ENCODE measurements at places on chromosomes 11 and 22.

- DNase-seq, result no peak
- H3K4me1 ChIP-seq, result no peaks in the 10 kb centered on the region
- H3K4me3 ChIP-seq, result no peak overlapping the region
- H3K36me3 ChIP-seq, result no peaks in the 10 kb centered on the region
- H3K27me3 ChIP-seq, result no peaks in the 10 kb centered on the region
Measured at GRCh38 chr22:47435204-47435487, 672.7 kb downstream of the TBC1D22A start.

- no peaks in the 10 kb centered on the region for H3K4me1 ChIP-seq
- H3K4me3 ChIP-seq, result no peak overlapping the region
- no peaks in the 10 kb centered on the region for H3K36me3 ChIP-seq
- H3K27me3 ChIP-seq, result no peaks in the 10 kb centered on the region
Measured at GRCh38 chr11:134529212-134530096, 117.4 kb upstream of the B3GAT1 start.

GRCh38 chr11:65223011-65223410 is 38.8 kb upstream of the POLA2 start:
- no peak for DNase-seq
- H3K4me3 ChIP-seq, result no peak overlapping the region
- H3K4me1 ChIP-seq, result peaks cover 27% of the 10 kb centered on the region
- no peaks in the 10 kb centered on the region for H3K27me3 ChIP-seq
- H3K27ac ChIP-seq, result no peak overlapping the region

DNA sequence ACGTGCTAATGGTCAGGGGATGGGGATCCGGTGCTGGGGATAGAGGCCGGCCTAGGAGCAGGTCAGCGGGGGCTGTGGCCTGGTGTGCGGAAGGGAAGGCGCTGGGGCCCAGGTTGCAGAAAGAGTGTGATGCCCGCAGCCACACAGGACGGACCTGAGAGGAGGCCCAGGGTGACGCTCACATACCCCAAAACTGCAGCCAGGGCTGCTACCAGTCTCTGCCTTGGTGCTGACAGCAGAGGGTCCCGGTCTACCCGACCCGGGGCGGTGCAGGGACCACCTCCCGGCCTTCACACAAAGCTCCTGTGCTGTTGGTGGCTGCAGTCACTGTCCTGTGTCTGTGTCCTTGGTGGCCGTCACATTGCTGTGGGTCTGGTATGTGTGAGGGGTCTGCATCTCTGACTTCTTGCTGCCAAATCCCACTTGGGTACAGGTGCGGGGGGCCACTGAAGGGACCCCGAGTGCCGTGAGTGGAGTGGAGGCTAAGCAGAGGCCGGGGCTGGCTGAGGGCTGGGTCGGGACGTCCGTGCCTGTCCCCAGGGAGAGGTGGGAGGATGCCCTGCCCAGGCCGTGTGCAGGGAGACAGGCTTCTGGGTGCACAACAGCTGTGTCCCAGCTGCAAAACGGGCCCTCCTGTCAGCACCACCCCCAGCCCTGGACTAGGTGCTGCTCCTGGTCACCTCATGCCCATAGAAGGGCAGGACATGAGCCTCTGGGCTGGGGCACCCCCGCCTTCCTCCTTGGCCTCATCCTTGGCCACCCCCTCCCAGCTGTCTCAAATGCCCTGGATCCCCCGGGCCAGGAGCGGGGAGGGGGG is 1.5 kb downstream of the LSP1 start:
- no peaks in the 10 kb centered on the region for H3K4me1 ChIP-seq
- no peak overlapping the region for H3K4me3 ChIP-seq
- no peaks in the 10 kb centered on the region for H3K27me3 ChIP-seq

DNA sequence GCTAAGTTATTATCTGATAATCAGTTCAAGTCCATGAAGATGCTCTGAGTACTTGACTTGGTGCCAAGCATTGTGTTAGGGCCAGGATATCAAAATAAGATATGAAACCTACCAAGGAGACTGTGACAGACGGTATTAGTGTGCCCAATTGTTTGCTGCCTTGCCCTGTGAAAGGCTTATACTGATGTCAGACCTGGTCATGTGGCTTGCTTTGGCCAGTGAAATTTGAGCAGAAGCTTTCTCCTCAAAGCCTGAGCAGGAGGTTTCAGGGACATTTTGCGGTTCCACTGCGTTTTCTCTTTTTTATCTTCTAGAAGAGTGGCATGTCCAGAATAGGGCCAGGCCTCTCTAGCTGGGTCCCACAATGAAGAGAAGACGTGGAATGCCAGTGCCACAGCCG is 15.8 kb upstream of the PKNOX2 start:
- no peak overlapping the region for H3K4me3 ChIP-seq
- no peaks in the 10 kb centered on the region for H3K36me3 ChIP-seq
- no peaks in the 10 kb centered on the region for H3K4me1 ChIP-seq
- no peak overlapping the region for H3K27ac ChIP-seq
- no peaks in the 10 kb centered on the region for H3K27me3 ChIP-seq

- no peak for DNase-seq
- H3K27me3 ChIP-seq, result peaks cover 1% of the 10 kb centered on the region
- no peaks in the 10 kb centered on the region for H3K36me3 ChIP-seq
- no peak overlapping the region for H3K27ac ChIP-seq
- H3K4me1 ChIP-seq, result no peaks in the 10 kb centered on the region
Measured at GRCh38 chr22:32331918-32332725, 25.5 kb upstream of the RFPL3 start.

GRCh38 chr22:21628386-21629254 is 1.2 kb downstream of the YDJC start:
- H3K27ac ChIP-seq, result no peak overlapping the region
- H3K4me3 ChIP-seq, result peak overlapping the region; percentile 83
- no peaks in the 10 kb centered on the region for H3K36me3 ChIP-seq

- DNase-seq, result no peak
- H3K27me3 ChIP-seq, result no peaks in the 10 kb centered on the region
- H3K36me3 ChIP-seq, result no peaks in the 10 kb centered on the region
Measured at GRCh38 chr11:2890466-2891294, 5.1 kb upstream of the CDKN1C start.

- H3K36me3 ChIP-seq, result no peaks in the 10 kb centered on the region
- no peak overlapping the region for H3K27ac ChIP-seq
- no peak overlapping the region for H3K4me3 ChIP-seq
- H3K27me3 ChIP-seq, result peaks cover 24% of the 10 kb centered on the region
- DNase-seq, result peak; percentile 59
Measured at GRCh38 chr22:22195265-22196017, 49.1 kb upstream of the VPREB1 start.

GRCh38 chr22:29477723-29478318 is 2.2 kb upstream of the NEFH start:
- no peak overlapping the region for H3K4me3 ChIP-seq
- no peak overlapping the region for H3K27ac ChIP-seq
- no peak for DNase-seq
- H3K36me3 ChIP-seq, result no peaks in the 10 kb centered on the region
- H3K27me3 ChIP-seq, result peaks cover 42% of the 10 kb centered on the region

DNA sequence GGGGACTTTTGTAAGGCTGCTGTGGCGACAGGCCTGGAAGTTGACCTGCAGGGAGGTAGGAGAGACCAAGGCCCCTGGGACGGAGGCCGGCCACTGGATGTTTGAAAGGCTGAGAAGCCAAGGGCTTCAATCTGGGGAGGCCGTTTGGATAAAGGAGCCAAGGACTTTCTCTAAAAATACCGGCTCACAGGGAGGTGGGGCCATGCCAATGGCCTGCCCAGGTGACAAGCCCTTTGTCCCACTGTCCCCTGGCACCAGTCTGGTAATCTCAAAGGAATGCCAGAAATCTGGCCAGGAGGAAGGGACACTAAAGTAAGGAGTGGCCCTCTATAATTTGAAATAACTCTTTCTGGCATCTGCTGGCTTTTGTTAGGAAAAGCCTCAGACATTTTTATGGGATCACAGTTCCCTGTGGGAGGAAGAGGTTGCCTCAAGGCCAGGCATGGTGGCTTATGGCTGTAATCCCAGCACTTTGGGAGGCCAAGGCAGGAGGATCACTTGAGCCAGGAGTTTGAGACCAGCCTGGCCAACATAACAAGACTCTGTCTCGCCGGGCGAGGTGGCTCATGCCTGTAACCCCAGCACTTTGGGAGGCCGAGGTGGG is 1.9 kb upstream of the CHKA start:
- no peaks in the 10 kb centered on the region for H3K4me1 ChIP-seq
- H3K27me3 ChIP-seq, result no peaks in the 10 kb centered on the region
- H3K27ac ChIP-seq, result no peak overlapping the region
- H3K4me3 ChIP-seq, result no peak overlapping the region
- no peak for DNase-seq

DNA sequence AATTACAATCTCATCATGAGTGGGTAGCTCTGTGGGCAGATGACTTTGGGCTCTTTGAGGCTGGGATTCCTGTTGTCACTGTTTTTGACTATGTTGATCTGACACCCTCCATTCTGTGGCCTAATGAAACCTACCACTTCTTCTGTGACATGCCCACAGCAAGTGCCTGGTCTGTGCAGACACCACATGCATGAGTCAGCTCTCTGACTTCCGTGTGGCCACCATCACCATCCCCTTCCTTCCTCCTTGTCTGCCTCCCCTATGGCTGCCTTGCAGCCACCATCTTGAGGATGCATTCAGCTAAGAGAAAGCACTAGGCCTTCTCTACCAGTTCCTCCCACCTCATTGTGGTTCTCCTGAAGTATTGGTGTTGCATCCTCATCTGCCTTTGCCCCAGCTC is 15.3 kb upstream of the OR10V1 start:
- DNase-seq, result no peak
- H3K27ac ChIP-seq, result no peak overlapping the region

- no peak for DNase-seq
- no peak overlapping the region for H3K4me3 ChIP-seq
- H3K36me3 ChIP-seq, result peaks cover 5% of the 10 kb centered on the region
- H3K27ac ChIP-seq, result no peak overlapping the region
Measured at GRCh38 chr22:29352778-29353177, 35.6 kb downstream of the AP1B1 start.

- H3K4me3 ChIP-seq, result no peak overlapping the region
- H3K27me3 ChIP-seq, result peaks cover 10% of the 10 kb centered on the region
- no peaks in the 10 kb centered on the region for H3K36me3 ChIP-seq
- no peak overlapping the region for H3K27ac ChIP-seq
- DNase-seq, result no peak
Measured at GRCh38 chr22:44385296-44385610, 72.5 kb upstream of the SHISAL1 start.

GRCh38 chr11:64241241-64241490 is 271 bp downstream of the FKBP2 start:
- H3K4me3 ChIP-seq, result peak overlapping the region; percentile 75
- H3K27me3 ChIP-seq, result no peaks in the 10 kb centered on the region

GRCh38 chr11:128200467-128200866 is 386.9 kb downstream of the ETS1 start:
- no peak overlapping the region for H3K4me3 ChIP-seq
- H3K36me3 ChIP-seq, result no peaks in the 10 kb centered on the region
- no peak overlapping the region for H3K27ac ChIP-seq

DNA sequence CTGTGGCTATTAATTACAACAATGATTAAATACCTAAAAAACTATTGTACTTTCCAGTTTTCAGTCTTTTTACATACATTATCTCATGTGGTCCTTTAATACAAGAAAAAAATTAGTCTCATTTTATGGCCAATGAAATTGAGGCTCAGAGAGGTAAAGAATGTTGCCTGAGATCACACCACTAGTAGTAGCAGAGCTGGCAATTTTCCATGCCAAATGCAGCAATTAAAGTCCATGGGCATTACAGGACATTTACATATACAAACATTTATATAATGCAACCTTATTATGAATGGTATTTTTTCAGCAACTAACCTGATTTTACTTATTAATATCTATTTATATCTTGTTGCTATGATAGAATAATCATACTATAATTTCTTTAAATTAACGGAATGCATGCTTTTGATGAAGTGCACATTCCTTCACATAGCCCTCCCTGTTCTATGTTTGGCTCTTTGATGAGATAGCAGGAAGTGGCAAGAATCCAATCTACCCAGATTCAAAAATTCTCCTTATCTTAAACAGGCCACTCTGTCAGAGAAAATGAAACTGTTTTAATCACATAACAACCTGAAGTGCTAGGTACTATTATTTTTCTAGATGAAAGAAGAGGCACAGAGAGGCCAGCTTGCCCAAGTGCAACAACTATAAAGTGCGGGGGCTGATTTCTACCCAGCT is 120.9 kb upstream of the LDLRAD3 start:
- H3K27me3 ChIP-seq, result no peaks in the 10 kb centered on the region

GRCh38 chr11:57567515-57568329 is at the start of gene UBE2L6:
Gene UBE2L6 (minus strand): TSS chr11:57567672. CDS start chr11:57567611, 61 bp downstream.
- peak; percentile 90 for DNase-seq
- H3K4me3 ChIP-seq, result peak within 1 kb of the TSS; percentile 99
- H3K27ac ChIP-seq, result peak within 1 kb of the TSS; percentile 91
- H3K36me3 ChIP-seq, result no peaks in the 10 kb centered on the region
- H3K27me3 ChIP-seq, result no peaks in the 10 kb centered on the region

DNA sequence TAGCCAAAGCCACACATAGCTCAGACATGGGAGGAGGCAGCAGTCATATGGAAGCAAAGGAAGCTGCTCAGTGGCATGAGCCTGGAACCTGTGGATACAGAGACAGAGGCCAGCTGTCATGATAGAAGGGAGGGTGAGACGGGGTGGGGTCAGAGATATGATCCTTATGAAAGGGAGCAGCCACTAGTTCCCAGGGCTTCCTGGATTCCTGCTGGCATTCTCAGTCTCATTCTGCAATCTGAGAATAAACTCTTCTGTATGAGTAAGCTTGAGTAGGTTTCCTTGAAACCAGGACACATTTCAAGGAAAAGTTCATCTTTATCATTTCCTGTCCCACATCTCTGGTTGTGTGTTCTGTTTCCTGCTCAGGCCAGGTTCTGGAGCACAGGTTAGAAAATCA is 220.2 kb upstream of the SNX19 start:
- H3K4me1 ChIP-seq, result 0 out of 2 replicates have a peak, but pooled peaks cover 5% of the 10 kb centered on the region
- no peak overlapping the region for H3K4me3 ChIP-seq
- no peaks in the 10 kb centered on the region for H3K36me3 ChIP-seq
- H3K27me3 ChIP-seq, result no peaks in the 10 kb centered on the region
- no peak overlapping the region for H3K27ac ChIP-seq

- H3K27me3 ChIP-seq, result peaks cover 14% of the 10 kb centered on the region
- H3K4me3 ChIP-seq, result no peak overlapping the region
- H3K36me3 ChIP-seq, result no peaks in the 10 kb centered on the region
- no peak overlapping the region for H3K27ac ChIP-seq
Measured at GRCh38 chr11:46335890-46336562, 11.2 kb upstream of the DGKZ start.

GRCh38 chr11:68173926-68174325 is 39.2 kb downstream of the KMT5B start:
- no peak overlapping the region for H3K4me3 ChIP-seq
- H3K27ac ChIP-seq, result no peak overlapping the region
- no peak for DNase-seq
- no peaks in the 10 kb centered on the region for H3K27me3 ChIP-seq

DNA sequence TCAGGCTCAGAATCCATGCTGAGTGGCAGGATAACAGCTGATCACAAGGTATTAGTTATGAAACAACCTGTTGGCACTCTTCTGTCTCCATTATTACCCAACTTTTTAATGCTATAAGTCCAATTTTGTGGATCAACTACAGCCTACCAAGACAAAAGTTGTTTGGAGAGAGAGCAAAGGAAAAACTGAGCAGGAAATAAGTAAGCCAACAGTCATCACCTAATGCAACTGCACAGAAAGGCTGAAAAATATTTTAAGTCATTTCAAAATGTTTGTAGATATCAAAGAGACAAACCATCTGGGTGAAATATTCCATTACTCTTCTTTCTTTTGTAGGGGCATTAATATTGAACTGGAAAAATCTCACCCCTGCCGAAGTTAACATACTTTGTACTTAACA is 41.6 kb downstream of the FDX1 start:
- no peaks in the 10 kb centered on the region for H3K36me3 ChIP-seq
- H3K27ac ChIP-seq, result peak overlapping the region; percentile 35
- no peaks in the 10 kb centered on the region for H3K27me3 ChIP-seq
- DNase-seq, result peak; percentile 71

- DNase-seq, result no peak
- no peak overlapping the region for H3K27ac ChIP-seq
- no peaks in the 10 kb centered on the region for H3K36me3 ChIP-seq
Measured at GRCh38 chr11:126581871-126582648, 226.6 kb downstream of the ST3GAL4 start.
